ENCODE measurements at places on chromosomes 2 and 18. TPM values are rescaled to one million over a fixed set of nuclear protein-coding genes. Genes with fewer than 3 reads are reported as not detected.

DNA sequence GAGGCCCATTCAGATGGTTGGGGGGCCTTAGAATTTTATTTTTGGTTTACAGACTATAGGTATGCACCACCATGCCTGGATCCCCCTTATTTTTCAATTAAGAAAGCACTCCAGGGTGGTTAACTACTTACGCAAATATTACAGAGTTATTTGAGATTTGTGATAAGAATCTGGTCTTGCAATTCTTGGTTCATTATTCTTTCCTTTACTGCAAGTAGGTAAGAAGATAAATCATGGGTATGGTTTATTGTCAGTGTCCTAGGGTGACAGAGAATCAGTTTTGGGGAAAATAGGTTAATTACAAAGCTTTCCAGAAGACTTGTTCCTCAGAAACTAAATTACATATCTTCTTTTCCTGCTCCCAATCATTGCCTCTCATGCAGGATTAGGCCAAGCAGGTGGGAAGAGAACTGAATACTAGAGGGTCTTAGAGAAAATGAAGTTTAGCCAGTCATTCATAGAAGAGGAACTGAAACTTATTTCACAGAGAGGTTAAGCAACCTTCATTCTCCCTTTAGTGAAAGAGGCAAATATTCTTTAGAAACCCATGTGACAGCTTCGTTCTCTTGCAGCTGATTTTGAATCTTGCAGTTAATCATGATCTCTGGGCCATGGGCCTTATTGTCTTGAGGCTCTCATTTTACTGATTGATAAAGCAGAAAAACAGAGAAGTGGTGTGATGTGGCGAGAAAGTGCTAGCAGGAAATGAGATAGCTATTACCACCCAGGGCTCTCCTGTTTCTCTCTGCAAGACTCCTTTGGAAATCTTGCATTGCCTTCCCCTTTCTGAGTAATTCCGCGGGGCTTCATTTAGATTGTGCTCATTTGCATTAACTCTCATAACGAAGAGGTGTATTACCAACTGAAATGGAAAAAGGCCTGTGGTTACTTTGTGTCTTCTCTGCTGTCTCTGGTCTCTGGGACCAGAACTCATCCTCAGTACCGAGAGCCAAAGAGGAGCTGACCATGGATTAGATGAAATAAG is 44.8 kb upstream of the ARHGAP25 start:
- no peak overlapping the region for H3K4me3 ChIP-seq
- no peaks in the 10 kb centered on the region for H3K4me1 ChIP-seq
- no peak overlapping the region for H3K27ac ChIP-seq
- no peak for DNase-seq

DNA sequence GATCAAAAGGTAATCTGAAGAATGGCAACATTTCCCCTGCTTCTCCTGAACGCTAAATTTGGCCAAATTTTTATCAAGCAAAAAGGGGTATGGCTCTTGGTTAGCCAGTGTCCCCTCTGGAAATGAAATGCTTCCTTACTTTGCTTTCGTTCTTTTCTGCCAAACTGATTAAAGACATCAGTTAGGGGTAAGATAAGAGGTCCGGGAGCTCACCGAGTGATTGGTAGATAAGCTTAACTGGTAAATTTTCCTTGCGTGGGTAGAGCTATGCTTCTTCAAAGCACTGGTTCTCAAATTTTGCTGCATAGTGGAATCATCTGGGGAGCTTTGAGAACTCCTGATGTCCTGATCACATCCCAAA is 62.7 kb upstream of the MAPRE2 start:
- no peak for DNase-seq
- H3K27me3 ChIP-seq = peaks cover 8% of the 10 kb centered on the region
- H3K4me1 ChIP-seq = peaks cover 18% of the 10 kb centered on the region
- no peaks in the 10 kb centered on the region for H3K36me3 ChIP-seq

GRCh38 chr18:9244376-9244775 is 90.2 kb upstream of the TWSG1 start:
- peaks cover 2% of the 10 kb centered on the region for H3K36me3 ChIP-seq
- H3K27me3 ChIP-seq = no peaks in the 10 kb centered on the region
- no peak for DNase-seq

DNA sequence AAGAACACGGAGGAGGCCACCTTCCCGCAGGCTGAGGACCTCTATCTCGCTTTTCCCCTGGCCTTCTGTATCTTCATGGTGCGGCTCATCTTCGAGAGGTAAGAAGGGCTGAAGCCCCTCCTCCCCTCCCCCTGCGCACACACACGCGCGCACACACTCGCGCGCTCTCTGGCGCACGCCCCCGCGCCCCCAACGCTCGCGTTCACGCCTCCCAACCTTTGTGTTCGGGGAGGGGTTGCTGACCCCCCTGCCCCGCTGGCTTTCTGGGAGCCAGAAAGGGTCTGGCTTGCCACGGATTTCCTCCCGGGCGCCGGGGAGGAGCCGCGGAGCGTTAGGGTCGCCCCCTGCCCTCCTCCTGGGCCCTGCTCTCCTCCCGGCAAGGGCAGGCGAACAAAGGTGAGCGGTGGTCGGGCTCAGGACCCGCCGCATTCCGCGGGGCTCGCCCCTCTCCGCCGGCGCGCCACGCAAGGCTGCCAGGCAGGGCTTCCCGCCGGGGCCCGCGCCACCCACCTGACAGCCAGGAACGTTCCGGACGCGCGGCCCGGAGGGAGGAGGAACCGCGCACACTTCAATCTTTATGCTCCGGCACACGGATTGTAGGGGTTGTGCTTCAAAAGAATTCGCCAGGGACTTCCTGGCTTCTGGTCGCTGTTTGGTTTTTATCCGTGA is 583 bp downstream of the CERS6 start:
- DNase-seq = peak; percentile 21
- H3K27me3 ChIP-seq = no peaks in the 10 kb centered on the region
- H3K4me1 ChIP-seq = peaks cover 4% of the 10 kb centered on the region
- H3K36me3 ChIP-seq = no peaks in the 10 kb centered on the region

DNA sequence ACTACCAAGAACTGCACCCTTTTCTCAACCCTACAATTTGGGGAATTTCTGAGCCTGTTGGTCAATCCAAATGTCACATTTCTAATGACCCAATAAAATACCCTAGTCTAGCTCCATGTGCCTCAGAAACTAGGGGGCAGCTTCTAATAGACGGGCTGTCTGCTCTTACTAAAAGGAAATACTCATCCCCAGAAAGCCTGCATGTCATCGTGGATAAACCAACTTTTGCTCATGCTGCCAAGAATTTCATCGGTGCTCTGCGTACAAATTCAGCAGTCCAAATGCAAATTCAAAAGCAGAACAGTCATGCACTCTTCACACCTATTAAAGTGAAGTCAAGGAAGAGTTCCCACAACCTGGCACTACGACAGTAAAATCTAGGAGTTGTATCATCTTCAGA is 377.3 kb downstream of the LNPK start:
- H3K27me3 ChIP-seq = no peaks in the 10 kb centered on the region
- no peak overlapping the region for H3K4me3 ChIP-seq
- H3K36me3 ChIP-seq = no peaks in the 10 kb centered on the region
- no peaks in the 10 kb centered on the region for H3K4me1 ChIP-seq

Gene QPCT
- total RNA-seq = 23.1 TPM

Measured in astrocyte (in vitro differentiated cells and primary cell).